ENCODE measurements at places on chromosomes 5 and 9.

GRCh38 chr5:10420932-10421331 lies 20.7 kb upstream of the ROPN1L start:
- DNase-seq = no peak

DNA sequence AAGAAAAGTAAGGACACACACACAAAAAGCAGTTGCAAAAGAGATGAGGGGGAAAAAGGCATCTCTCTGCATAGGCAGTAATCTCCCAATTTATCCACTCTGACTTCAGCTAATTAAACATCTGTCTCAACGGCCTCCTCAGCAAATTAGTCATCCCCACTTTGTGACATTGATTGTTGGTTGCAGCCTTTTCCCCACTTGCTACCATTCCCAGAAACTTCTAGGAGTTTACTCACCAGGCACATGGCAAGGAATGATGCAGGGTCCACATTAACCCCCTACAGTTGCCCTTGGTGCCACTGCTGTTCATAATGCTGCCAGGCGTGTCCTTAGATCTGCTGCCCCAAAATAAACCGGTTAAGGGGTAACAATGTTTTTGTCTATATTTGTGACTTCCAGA lies 174.6 kb downstream of the MAPKAP1 start:
- no peak for DNase-seq

- DNase-seq = no peak
Measured at GRCh38 chr9:108991479-108991878, 21.8 kb downstream of the CTNNAL1 start.

GRCh38 chr5:116785106-116785505 lies 210.5 kb upstream of the SEMA6A start:
- DNase-seq = no peak

GRCh38 chr5:123180676-123181393 lies 91.8 kb downstream of the PRDM6 start:
- no peak for DNase-seq

Data from Jurkat, Clone E6-1 (cell line).